ENCODE measurements at places on chromosomes 7 and 10. TPM values are rescaled to one million over a fixed set of nuclear protein-coding genes. Genes with fewer than 3 reads are reported as not detected.

DNA sequence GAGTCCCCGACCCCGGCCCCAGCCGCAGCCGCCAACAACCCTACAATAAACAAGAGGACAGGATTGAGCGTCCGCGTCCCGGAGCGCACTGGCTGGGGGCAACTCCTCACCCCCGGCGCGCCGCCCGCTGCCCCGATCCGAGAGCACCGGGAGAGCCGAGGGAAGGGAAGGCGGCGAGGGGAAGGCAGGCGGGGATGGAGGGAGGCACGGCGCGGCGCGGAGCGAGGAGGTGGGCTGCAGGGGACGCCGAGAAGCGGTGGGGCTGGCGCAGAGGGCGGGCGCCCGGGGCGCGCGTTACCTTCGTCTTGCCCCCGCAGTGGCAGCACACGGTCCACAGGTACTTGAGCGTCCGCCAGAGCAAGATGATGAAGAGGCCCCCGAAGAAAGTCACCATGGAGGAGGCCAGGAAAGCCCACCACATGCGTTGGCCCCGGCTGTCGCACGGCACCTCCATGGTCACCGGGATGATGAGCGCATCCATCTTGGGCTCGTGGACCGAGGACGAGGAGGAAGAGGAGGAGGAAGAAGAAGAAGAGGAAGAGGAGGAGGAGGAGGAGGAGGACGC, 559 bp downstream of the KCNMA1 start:
- no peak for DNase-seq

- DNase-seq: no peak
Measured at GRCh38 chr7:143003393-143004051, 23.4 kb downstream of the OR9A2 start.

GRCh38 chr7:84479059-84479458, 284.5 kb upstream of the SEMA3A start:
- no peak for DNase-seq

GRCh38 chr10:90798482-90798881, 59.4 kb downstream of the HTR7 start:
- no peak for DNase-seq

GRCh38 chr10:80485946-80486764, 32.0 kb downstream of the TSPAN14 start:
- no peak for DNase-seq

Gene SLC16A12
- not detected for total RNA-seq

DNA sequence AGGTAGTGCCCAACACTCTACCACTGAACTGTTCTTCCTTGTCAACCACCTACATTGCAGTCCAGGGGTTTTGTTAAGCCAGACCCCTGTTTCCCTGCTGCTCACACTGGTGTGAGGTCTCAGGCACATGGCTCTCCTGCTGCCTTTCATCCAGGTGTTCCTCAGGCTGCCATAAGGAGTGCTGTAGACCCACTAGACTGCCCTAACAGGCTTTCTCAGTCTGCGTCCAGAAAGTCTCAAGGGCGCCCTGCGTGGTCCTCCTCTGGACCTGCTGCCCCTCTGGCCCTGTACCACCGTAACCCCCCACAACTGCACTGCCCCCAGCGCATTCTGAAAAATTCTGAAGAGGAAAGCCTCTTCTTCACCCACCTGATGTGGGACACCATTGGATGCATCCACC, 225.7 kb upstream of the ANKRD30A start:
- no peak for DNase-seq

DNA sequence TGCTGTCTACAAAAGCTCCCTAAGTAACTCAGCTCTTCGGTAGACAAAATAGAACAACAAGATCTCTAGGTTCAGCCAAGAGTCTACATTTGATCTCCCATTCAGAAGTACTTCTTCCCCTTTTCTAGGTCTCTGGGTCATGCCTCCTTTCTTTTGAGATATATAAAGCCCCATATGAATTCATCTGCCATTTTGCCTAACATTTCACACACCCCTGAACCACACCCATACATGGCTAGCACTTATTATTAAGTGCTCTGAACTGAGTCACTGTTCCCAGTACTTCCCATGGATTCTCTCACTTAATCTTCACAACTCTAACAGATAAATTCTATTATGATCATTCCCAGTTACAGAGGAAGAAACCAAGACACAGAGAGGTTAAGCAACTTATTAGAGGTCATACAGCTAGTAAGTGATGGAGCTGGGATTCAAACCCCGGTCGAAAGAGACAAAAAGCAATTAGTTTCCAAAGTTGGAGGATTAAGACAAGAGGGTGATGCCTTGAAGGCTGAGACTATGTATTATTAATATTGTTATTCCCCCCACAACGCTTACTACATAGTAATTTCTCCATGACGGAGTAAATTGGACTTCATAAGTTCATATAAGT, 17.3 kb downstream of the MYOF start:
- no peak for DNase-seq

- DNase-seq: no peak
Measured at GRCh38 chr10:14153570-14154055, 177.1 kb downstream of the FRMD4A start.

DNA sequence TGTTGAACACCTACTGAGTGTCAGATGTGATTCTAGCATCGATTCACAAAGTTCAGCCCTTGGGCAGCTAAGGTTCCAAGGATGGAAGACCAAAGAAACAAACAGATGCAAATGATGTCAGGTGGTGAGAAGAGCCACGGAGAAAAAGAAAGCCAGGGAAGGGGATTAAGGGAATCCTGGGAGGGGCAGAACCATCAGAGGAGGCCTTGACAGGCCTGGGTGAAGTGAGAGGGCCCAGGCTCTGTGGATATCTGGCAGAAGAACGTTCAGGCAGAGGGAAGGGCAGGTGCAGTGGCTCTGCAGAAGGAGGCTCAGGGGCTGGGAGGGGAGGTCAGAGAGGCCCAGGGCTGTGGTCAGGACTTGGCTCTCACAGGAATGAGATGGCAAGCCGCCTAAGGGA, 90.4 kb downstream of the C10orf105 start:
- DNase-seq: no peak

DNA sequence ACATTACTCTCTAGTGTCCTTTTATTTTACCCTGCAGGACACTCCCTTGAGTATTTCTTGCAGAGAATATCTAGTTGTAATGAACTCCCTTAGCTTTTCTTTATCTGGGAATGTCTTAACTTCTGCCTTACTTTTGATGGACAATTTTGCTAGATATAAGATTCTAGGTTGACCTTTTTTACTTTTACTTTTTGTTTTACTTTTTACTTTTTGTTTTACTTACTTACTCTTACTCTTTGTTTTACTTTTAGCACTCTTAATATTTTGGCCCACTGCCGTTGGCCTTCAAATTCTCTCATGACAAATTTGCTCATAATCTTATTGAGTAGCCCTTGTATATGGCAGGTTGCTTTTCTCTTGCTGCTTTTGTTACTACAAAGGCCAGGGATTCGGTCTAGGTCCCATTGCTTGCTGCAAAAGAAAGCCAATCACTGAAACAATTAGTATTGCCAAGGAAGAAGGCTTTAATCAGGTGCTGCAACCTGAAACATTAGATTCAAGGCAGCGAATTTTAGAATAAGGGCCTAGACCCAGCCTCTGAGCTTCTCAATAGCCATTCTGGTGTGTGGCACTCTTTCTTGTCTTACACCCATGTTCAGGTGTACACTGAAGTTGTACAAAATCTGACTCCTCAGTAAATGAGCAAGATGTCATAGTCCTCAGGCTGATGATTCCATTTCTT, 137.0 kb downstream of the TES start:
- DNase-seq: no peak

GRCh38 chr10:3503299-3503698, 281.7 kb downstream of the KLF6 start:
- DNase-seq: no peak

Gene ARHGAP22
- total RNA-seq: 0.53 TPM

DNA sequence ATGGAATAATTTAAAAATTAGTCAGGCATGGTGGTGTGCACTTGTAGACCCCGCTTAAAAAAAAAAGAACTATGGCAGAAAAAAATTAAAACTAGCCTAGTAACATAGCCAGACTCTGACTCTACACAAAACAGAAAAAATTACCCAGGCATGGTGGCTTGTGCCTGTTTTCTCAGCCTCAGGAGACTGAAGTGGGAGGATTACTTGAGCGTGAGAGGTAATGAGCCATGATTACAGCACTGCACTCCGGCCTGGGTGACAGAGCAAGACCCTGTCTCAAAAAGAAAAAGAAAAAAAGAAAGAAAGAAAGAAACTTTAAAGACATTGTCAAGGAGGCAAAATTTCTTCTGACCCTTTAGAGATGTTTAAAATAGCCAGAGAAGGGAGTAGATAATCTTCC, 109.0 kb upstream of the TMEM106B start:
- DNase-seq: no peak

DNA sequence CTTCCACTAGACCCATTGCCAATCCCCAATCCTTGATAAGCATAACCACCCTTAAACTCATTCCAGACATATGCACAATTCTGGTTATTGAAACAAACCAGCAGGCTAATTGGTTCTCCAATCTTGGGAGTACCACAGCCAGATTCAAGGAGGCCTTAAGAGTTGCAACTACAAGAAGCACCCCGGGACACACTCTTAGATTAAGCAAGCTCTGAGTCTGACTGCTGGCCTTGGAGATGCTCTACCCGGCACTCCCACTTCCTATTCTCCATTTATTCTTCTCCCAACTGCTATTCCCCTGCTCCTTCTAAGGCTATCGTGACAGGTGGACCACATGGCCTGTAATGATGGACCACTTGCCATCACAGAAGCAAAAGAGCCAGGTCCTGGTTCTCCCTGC, 40.3 kb downstream of the CYTH3 start:
- no peak for DNase-seq

- DNase-seq: no peak
Measured at GRCh38 chr7:27149842-27150567, 2.4 kb downstream of the HOXA3 start.

Data from SJSA1 (cell line).